Ureter (tissue), 1 donor: ENCODE measurements at places on chromosomes 7 and 10. TPM values are rescaled to one million over a fixed set of nuclear protein-coding genes. Genes with fewer than 3 reads are reported as not detected.

DNA sequence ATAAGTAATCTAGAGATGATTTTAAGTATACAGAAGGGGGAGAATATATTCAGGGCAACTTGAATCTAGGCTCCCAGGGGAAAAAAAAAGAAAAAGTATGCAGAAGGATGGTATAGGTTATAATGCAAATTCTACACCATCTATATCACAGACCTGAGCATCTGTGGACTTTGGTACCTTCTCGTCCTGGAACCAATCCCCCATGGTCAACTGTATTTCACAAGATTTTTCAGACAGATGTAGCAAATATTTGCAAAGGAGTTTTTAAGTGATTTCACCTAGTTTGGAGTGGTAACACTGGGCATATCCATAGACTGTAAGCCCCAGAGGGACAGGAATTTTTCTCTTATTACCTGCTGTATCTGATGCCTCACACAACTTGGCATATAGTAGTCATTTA lies 58.8 kb downstream of the NOC3L start:
- DNase-seq, result no peak

DNA sequence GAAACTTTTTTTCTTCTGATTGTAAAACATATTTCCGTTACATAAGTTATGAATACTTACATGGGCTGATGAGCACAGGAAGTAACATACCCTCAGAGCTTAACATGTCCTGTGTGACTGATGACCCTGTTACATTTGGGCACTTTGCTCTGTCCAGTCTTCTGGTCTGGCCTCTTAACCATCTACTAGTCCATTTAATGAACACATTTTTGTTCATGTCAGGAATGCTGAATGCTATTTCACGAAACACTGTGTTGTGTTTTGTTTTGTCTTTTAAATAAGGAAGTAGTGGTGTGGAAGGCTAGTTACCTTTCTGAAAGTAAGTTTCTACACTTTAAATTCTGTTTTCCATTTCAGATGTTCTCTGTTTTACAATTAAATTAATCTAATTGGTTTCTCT lies 77.7 kb downstream of the RBM33 start:
- DNase-seq, result no peak

DNA sequence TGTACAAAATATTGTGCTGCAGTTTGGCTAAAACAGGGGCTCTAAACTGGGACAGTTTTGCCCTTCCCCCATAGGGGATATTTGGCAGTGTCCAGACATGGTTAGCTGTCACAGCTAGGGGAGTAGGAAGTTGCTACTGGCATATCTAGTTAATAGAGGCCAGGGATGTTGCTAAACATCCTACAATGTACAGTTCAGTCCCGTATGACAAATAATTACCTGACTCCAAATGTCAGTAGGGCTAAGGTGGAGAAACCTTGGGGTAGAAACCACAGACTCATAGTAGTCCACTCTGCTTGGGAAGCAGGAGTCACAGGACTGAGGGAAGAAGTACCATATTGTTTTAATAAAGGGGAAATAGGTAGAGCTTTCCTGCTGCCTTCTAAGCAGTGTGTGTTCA lies 39.8 kb downstream of the WBP1L start:
- no peak for DNase-seq

Gene GPR15LG
- 29.2 TPM for total RNA-seq
